ENCODE measurements at places on chromosomes 5 and 9.

- DNase-seq = no peak
Observed at GRCh38 chr5:79488775-79489174, 25.2 kb downstream of the HOMER1 start.

GRCh38 chr9:34662526-34663302, at the start of gene CCL27:
CCL27 (minus strand) TSS chr9:34662657; CDS start chr9:34662633, 24 bp downstream.
- DNase-seq = no peak

GRCh38 chr5:170161069-170161468, 55.4 kb downstream of the FOXI1 start:
- DNase-seq = no peak

DNA sequence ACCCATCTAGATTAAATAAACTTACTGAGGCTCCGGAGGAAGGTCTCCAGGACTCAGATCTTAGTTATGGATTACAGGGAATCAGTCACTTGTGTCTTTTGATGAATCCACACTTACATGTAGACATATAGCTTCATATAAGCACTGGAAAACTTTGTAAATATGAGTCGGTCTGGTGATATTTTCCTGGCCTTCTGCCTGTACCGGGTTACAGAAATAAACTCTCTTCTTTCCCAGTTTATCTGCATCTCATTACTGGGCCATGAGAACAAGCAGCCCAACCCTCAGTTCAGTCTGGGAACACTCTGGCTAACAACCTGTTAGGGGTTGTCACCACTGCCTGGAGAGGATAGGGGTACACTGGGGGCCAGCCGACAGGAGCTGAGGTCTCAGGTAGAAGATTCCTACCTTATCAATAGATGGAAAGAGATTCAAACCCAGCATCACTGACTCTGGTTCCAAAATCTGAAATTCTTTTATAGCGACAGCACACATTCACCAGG, 59.1 kb downstream of the THBS4 start:
- DNase-seq = no peak

GRCh38 chr9:120854596-120855327, 12.0 kb upstream of the PSMD5 start:
- no peak for DNase-seq

- no peak for DNase-seq
Observed at GRCh38 chr9:6960777-6961176, 203.0 kb downstream of the KDM4C start.

DNA sequence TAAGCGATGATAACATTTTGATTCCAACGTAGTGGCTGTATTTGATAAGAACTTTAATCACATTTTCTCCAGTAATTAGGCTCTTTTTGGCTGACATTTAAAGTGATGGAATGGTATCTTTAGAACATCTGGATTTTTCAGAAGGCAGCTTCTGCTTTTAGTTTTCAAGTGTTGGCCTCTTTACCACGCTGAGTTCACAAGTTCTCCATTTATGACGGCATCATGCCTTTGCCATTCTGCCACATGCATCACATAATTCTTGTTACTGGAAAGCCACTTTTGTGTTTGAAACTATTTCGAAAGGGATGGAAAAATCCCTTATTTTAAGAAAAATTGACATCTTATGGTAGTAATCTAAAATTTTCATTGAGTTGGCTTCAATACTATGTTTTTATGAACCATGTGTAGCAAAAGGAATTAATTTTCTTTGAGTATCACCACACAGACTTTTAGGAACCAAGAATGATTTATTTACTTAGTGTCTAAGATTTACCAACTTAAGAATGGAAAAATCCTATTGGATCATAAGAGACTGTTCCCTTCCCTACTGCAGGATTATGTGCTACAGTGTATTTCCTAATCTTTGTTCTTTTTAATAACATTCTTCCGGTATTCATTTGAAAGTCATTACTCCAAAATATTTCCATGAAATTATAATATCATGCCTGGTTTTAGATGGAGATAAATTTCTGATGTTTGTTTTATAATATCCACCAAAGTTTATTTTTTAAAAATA, 344.2 kb downstream of the ADGRV1 start:
- no peak for DNase-seq

GRCh38 chr5:158126442-158127405, 267.8 kb upstream of the CLINT1 start:
- no peak for DNase-seq

GRCh38 chr9:105187781-105188180, 56.7 kb upstream of the SLC44A1 start:
- DNase-seq = no peak

DNA sequence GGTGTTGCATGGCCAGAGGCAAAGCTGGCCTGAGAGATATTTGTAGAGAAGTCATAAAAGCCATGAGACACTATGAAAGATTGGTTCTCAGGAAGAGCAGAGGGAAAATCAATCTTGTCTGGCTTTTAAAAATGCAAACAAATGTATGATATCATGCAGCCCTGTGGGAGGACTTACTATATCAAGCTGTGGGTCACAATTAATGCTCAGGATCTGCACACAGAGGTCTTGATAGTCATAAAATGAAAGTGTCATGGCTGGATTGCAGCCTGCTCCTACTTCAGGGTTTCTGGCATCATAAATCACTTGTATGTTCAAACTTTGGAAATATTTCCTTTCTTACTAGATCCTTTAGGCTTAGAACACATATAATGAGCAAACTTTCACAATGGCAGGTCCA, 151.5 kb downstream of the SEMA6A start:
- no peak for DNase-seq

DNA sequence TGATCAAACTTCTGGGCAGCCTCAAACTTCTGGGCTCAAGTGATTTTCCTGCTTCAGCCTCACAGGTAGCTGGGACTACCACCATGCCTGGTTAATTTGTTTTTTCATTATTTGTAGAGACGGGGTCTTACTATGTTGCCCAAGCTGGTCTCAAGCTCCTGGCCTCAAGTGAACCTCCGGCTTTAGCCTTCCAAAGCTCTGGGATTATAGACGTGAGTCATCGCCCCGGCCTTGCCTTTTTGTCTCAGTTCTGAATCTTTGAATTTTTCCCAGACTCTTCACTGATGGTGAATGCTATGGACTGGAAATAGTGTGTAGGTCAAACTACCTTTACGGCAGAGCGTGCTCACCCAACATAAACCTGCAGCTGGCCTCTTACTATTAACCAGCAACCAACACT, 32.3 kb upstream of the EGFLAM start:
- no peak for DNase-seq

- no peak for DNase-seq
Observed at GRCh38 chr5:136776022-136776927, 410.9 kb upstream of the TRPC7 start.

- DNase-seq = no peak
Observed at GRCh38 chr9:92562461-92562967, 26.7 kb upstream of the ECM2 start.
